ENCODE measurements at places on chromosomes 6 and 20.
A peak's percentile ranks its signal among the peaks of the same experiment; 100 is the strongest.

DNA sequence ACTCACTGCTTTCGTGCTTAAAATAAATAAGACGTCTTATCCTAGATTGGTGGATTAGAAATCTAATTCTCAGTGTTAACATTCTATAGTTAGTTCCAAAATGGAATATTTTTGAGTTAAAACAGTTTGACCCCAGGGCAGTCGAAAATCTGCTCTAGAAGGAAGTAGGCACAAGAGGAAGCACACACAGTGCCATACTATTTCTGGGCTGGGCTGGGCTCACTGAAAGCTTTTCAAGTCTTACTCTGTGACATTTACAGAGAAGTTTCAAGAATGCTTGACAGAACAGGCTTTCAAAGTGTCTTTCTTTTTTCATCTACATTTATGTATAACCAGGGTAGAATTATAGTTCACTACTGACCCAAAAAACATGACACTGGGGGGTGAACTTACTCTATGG, 209.8 kb downstream of the SOD2 start:
- DNase-seq = no peak

DNA sequence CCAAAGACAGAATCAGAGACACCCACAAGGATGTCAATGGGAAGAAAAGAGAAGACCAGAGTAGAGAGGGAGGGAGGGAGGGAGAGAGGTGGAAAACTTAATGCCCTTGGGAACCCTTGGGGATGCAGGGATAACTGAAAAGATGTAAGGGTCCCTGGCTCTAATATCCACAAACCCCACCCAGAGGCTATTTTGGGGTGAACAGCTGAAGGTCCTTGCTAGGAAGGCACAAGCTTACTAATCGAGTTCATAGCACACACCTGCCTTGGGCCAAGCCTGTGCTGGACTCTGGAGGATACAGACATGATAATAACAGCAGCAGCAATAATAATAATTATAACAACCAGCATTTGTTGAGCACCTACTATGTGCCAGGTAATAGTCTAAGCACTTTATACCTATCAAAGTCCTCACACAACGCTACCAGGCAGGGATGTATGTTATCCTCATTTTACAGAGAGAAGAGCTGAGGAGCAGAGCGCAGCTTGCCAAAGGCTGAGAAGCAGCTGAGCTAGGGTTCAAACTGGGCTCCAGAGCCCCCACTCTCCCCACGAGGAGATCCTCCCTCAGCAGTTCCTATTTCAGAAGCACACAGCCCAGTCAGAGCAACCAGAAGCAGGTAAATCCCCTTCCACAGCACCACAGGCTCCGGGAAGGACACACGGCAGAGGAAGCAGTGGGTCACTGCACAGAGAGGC, 174.2 kb downstream of the ANKRD60 start:
- no peak for DNase-seq

DNA sequence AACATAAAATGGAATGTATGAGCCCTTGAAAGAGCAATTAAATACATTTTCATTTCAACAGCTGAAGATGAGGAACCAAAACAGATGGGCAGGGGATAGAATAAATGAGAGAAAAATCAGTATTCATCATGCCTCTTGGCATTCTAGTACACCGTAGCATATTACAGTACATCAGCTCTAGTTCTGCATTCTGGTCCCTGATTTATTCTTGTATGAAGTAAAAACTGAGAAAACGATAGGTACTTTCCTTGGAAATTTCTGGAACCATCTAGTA, 349.4 kb downstream of the ARHGAP18 start:
- DNase-seq = no peak

DNA sequence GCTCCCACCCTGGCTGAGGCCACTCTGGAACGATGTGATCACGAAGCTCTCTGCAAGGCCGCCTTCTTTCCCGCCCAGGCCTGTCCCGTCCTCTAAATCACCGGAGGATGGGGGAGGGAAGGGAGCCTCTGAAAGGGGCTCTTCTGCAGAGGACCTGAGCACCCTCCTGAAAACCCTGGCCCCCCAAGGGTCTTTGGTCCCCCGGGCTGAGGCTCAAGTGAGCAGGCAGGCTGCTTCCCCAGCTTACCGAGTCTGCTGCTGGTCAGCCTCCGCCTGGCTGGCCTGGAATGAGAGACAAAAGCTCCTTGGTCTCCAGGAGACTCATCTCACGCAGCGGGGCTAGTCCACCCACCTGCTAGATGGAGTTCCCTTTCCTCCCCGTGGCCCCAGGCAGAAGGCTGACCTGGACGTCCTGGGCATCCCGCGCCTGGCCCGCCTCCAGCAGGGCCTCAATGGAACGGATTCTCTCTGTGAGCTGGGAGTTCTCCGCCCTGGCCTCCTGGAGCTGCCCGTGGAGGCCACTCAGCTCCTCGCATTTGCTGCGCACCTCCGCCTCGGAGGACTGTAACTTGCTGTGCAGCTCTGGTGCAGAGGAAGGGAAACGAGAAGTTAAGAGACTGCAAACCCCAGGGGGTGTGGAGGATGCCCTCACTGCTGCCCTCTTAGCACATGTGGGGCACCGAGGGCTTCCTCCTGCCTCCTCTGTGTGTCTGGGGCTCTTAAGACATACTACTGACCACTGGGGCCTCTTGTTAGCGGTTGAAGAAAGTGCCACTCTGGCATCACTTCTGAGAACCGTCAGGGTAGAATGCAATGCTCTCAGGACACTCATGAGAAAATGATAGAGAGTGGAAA, 54.7 kb downstream of the RRBP1 start:
- DNase-seq = no peak

DNA sequence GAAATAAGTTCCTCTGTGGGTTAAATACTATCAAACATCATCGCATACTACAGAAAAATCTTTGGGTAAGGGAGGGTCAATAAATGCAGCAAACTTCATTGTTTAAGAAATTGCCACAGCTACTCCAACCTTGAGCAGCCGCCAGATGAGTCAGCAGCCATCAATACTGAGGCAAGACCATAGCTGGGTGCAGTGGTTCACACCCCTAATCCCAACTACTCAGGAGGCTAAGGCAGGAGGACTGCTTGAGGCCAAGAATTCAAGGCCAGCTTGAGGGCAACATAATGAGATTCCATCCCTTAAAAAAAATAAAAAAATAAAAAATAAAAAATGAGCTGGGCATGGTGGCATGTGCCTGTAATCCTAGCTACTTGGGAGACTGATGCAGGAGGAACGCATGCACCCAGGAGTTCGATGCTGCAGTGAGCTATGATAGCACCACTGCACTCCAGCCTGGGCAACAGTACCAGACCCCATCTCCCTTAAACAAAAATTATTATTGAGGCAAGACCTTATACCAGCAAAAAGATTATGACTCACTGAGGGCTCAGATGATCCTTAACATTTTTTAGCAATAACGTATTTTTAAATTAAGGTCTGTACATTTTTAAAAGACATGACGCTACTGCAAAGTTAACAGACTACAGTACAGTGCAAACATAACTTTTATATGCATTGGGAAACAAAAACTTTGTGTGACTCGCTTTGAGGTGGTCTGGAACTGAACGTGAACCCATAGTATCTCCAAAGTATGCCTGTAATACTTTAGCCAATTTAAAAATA, 8.8 kb downstream of the SRPK1 start:
- DNase-seq = no peak

DNA sequence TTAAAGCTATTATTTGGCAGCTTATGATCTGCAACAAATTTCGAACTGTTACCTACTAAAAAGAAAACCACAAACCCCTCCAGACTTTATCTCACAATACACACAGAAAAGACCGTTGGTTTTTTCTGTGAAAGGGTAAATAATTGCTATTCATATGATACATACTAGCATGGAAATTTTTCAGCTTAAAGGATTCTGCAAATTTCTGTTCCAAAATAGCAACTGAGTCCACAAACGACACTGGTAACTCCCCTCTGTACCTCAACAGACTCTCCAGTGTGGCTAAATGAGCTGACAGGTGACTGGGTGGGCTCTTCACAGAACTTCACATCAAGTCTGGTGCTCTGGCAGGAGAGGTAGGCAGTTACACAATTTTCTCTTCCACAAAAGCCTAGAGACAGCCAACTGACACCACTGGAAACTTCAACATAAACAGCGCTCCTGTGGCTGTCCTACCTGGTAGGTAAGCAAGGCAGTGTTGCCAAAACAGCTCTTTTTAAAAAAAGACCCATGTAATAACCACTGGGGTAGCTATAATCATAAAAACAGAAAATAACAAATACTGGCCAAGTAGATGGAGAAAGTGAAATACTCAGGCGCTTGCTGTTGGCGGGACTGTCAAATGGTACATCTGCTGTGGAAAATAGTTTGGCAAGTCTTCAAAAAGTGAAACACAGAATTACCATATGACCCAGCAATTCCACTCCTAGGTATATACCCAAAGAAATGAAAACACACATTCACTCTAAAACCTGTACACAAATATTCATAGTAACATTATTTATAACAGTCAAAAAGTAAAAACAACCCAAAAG, 37.8 kb downstream of the ELOVL5 start:
- DNase-seq = no peak

- no peak for DNase-seq
Observed at GRCh38 chr6:125884634-125885371, 71.8 kb upstream of the HINT3 start.

- peak; percentile 92 for DNase-seq
Observed at GRCh38 chr6:101477436-101477835, 83.9 kb downstream of the GRIK2 start.

DNA sequence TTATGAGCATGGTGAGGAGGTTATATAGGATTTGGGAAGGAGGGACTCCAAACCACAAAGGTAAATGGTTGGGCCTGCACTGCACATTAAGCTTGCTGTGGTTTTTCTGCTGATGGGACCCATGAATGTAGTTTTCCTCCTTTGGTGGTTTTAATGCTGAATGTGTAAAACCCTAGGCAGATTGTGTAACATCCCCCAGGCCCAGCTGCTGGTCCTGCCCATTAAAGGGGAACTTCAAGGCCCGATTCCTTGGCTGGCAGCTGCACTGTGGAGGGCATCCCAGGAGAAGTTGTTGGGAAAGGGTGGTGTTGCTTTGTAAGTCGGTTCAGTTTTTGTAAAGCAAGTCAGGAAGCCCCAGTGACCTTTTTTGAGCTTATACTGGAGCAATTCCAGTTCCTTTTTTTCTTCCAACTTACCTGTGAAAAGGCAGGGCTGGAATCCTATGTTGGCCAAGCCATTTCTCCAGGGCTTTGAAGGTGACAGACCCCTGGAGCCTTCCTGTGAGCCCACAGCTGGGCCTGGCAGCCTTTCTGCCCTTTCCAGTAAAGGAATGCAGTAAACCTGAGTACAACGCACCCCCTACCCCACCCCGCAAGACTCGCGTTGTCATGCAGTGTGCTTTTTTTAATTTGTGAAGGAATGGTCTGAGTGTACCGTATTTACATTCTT, 43.1 kb upstream of the NAA20 start:
- no peak for DNase-seq

DNA sequence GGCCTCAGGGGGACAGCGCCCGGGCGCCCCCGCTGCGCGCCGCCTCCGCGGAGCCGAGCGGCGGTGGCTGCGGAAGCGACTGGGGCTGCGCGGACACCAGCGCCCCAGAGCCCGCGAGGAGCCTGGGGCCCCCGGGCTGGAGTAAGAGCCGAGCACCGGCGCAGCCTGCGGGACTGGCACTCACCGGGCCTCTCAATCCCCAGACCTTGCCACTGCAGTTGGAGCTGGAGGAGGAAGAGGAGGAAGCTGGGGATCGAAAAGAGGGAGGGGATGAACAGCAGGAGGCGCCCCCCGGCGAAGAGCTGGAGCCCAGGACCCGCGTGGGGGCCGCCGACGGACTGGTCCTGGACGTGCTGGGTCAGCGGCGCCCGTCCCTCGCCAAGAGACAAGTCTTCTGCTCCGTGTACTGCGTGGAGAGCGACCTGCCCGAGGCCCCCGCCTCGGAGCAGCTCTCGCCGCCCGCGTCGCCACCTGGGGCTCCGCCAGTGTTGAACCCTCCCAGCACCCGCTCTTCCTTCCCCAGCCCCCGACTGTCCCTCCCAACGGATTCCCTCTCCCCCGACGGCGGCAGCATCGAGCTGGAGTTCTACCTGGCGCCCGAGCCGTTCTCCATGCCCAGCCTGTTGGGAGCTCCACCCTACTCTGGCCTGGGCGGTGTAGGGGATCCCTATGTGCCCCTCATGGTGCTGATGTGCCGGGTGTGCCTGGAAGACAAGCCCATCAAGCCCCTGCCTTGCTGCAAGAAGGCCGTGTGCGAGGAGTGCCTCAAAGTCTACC, 590 bp downstream of the RNF217 start:
- no peak for DNase-seq

- DNase-seq = no peak
Observed at GRCh38 chr6:4451081-4451480, 315.7 kb upstream of the ECI2 start.

DNA sequence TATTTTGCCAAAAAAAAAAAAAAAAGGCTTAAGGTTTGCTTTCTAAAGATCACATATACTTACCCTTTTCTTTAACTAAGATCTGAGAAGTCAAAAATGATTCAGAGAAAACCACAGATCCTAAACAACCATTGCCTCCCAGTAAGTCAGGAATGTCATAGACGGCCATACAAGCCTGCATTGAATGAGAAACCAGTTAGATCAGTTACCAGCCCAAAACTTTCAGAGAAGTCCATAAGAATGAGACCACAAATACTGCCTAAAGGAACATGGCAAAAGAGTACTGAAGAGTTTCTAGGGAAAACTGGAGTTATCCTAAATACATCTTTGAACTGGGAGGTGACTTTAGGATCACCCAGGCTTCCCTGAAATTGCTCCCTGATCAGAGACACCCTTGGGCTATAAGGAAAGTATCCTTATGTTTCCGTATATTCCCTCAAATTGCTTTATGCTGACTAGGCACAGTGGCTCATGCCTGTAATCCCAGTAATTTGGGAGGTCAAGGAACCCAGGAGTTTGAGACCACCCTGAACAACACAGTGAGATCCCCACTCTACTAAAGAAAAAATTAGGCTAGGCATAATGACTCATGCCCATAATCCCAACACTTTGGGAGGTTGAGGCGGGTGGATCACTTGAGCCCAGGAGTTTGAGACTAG, 79.4 kb upstream of the SLC4A11 start:
- DNase-seq = no peak

DNA sequence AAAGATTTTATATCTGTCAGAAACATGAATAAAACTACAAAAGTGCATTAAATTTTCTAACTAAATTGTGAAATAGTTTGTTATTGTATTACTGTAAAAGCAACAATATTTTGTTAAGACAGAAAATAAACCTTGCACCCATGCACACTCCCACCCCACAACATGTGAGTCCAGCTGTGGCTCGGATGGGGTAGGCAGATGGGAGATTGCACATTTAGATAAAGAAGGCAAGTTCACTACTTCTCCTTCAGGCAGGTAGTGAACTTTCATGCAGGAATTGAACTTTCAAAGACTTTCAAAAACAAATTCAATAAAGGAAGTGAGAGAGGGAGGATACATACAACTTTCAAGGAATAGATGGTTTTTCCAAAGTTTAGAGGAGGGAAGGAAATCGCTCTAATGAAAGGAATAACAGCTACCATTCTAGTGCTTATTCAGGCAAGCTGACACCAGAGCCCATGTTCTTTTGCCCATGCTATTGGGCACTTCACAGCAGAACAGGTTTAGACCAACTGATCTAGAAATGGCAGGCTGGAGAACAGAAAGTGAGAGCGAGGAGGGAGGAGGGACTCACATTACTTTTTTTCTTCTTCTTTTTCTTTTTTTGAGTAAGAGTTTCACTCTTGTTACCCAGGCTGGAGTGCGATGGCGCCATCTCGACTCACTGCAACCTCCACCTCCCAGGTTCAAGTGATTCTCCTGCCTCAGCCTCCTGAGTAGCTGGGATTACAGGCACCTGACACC, 28.5 kb downstream of the SF3B5 start:
- no peak for DNase-seq

GRCh38 chr20:48774696-48775095, 53.1 kb downstream of the PREX1 start:
- no peak for DNase-seq

- no peak for DNase-seq
Observed at GRCh38 chr6:149443411-149444181, 41.2 kb downstream of the ZC3H12D start.

GRCh38 chr6:121800047-121800446, 364.6 kb downstream of the GJA1 start:
- no peak for DNase-seq

Data from cerebellar nuclear complex (tissue), 1 donor.